ENCODE measurements at places on chromosomes 6 and 20. TPM values are rescaled to one million over a fixed set of nuclear protein-coding genes. Genes with fewer than 3 reads are reported as not detected.

DNA sequence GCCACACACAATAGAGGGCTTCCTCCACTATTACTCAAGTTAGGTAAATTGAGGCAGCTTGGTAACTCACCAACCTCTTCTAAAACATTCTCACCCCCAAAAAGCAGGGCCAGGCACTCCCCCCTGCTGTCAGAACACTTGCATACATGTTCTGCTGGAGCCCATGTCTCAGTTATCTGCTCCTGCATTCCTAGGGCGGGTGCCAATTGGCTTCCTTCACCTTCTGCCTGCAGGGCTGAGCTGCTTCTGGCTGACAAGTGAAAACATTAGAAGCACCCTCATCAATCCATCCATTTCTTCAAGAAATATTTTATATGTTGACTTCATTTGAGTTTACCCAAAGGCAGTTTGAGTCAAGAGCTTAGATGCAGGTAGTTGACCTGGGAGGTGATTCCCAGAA lies 4.5 kb upstream of the ENTPD6 start:
- H3K27ac ChIP-seq, result no peak overlapping the region
- no peak for DNase-seq
- no peaks in the 10 kb centered on the region for H3K36me3 ChIP-seq
- H3K4me3 ChIP-seq, result no peak overlapping the region
- no peaks in the 10 kb centered on the region for H3K4me1 ChIP-seq

GRCh38 chr6:33779290-33779689 lies 9.6 kb downstream of the LEMD2 start:
- DNase-seq, result no peak
- no peak overlapping the region for H3K27ac ChIP-seq
- no peak overlapping the region for H3K4me3 ChIP-seq
- peaks cover 55% of the 10 kb centered on the region for H3K36me3 ChIP-seq
- H3K27me3 ChIP-seq, result no peaks in the 10 kb centered on the region

- H3K4me1 ChIP-seq, result peaks cover 55% of the 10 kb centered on the region
- H3K27me3 ChIP-seq, result no peaks in the 10 kb centered on the region
- DNase-seq, result no peak
- no peaks in the 10 kb centered on the region for H3K36me3 ChIP-seq
- H3K4me3 ChIP-seq, result no peak overlapping the region
- H3K27ac ChIP-seq, result no peak overlapping the region
These were observed 52.0 kb upstream of the THEMIS start for GRCh38 chr6:127952831-127953230.

GRCh38 chr6:169627736-169628607 lies 73.9 kb downstream of the WDR27 start:
- peaks cover 13% of the 10 kb centered on the region for H3K36me3 ChIP-seq
- H3K4me3 ChIP-seq, result no peak overlapping the region
- no peaks in the 10 kb centered on the region for H3K4me1 ChIP-seq
- H3K27ac ChIP-seq, result no peak overlapping the region
- no peaks in the 10 kb centered on the region for H3K27me3 ChIP-seq

DNA sequence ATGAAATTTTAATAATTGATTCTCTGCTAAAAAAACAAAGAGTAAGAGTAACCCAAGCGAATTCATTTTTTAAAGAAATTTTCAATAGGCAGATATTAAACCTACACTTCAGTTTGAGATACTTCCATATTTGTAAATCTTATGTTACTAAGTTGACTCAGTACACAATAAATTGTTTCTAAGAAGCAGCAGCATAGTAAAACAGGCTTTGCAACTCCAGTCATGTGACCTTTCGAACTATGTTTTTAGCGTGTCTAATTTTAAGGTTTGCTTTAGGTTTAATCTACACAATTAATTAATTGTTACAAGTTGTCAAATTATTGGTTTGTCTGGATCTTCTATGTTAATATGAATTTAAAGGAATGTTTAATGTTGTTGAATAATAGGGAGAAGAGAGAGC lies 708.9 kb upstream of the CITED2 start:
- no peaks in the 10 kb centered on the region for H3K36me3 ChIP-seq
- H3K27ac ChIP-seq, result no peak overlapping the region
- H3K27me3 ChIP-seq, result peaks cover 4% of the 10 kb centered on the region
- no peaks in the 10 kb centered on the region for H3K4me1 ChIP-seq

- H3K36me3 ChIP-seq, result no peaks in the 10 kb centered on the region
- no peaks in the 10 kb centered on the region for H3K4me1 ChIP-seq
- no peaks in the 10 kb centered on the region for H3K27me3 ChIP-seq
These were observed 196.6 kb downstream of the UST start for GRCh38 chr6:148943451-148943850.

GRCh38 chr6:157203312-157203744 lies 120.0 kb downstream of the TMEM242 start:
- peaks cover 30% of the 10 kb centered on the region for H3K36me3 ChIP-seq
- no peaks in the 10 kb centered on the region for H3K27me3 ChIP-seq
- DNase-seq, result no peak
- no peak overlapping the region for H3K27ac ChIP-seq
- no peaks in the 10 kb centered on the region for H3K4me1 ChIP-seq
- H3K4me3 ChIP-seq, result no peak overlapping the region

DNA sequence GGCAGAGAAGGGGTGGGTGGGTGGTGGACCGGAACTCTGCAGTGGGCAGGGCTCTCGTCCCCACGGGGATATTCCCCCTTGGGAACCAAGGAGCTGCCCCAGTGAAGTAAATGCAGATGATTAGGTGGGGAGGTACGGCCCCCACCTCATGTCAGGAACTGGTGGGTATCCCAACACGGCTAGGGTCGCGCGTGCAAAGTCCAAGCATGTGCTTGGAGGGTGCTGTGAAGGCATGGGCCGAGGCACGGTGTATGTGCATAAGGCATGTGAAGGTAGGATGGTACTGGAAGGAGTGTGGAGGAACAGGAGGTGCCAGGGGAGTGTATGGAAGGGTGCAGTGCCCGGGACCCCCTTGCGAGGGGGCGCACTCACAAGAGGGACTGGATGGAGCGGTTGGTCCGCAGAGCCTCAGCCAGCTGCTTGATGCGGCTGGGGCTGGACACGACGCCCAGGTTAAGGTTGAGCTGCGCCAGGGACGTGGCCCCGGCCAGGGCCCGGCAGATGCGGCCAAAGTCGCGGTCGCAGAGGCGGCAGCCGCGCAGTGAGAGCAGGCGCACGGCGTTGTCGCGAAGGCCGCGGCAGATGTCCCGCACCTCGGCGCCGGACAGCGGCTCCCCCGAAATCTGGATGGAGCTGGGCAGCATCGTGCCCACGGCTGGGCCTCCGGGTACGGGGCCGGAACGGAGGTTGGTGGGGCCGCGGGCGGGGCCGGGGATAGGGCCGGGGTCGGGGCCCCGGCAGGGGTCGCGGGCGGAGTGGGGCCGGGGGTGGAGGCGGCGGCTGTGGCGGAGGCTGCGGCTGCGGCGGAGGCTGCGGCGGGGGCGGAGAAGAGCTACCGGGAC lies 783 bp downstream of the LRRC73 start:
- H3K27me3 ChIP-seq, result peaks cover 14% of the 10 kb centered on the region
- H3K4me1 ChIP-seq, result peaks cover 12% of the 10 kb centered on the region

DNA sequence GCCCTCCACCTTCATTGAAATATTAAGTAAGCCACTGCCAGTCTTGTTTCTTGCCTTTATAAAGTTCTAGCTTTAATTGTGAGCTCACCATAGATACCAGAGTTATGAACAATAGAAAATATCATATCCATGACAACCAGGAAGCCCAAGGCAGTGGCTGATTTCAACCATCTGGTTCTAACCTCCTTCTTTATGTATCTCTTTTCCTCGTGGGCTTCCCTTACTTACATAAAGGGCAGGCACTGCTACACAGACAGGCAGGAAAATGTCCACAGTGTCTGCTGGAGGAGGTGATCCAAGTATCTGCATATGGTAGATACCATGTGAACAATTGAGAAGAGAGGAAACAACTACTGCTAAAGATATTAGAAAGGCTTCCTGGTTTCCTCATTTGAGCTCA lies 65.2 kb upstream of the PRND start:
- H3K4me1 ChIP-seq, result peaks cover 6% of the 10 kb centered on the region
- no peak overlapping the region for H3K4me3 ChIP-seq
- peaks cover 11% of the 10 kb centered on the region for H3K27me3 ChIP-seq
- DNase-seq, result no peak
- H3K36me3 ChIP-seq, result no peaks in the 10 kb centered on the region
- no peak overlapping the region for H3K27ac ChIP-seq

DNA sequence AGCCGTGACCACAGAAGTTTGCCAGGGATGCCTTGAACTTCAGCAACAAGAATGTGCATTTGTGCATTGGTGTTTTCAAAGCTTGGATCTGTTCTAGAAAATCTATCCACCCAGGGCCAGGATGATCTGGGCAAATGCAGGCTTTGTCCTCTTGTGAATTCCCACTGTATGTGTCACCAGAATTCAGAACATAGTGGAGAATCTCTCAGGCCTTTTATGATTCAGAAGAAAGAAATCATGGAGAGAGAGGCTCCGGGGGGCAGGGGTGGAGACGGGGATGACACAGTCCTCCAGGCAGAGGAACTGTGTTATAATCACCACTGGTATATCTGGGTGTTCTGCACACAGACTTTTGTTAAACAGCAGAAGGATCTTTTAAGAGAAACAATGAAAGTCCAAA lies 304.1 kb downstream of the CDH4 start:
- no peaks in the 10 kb centered on the region for H3K36me3 ChIP-seq
- no peaks in the 10 kb centered on the region for H3K27me3 ChIP-seq
- H3K4me1 ChIP-seq, result no peaks in the 10 kb centered on the region

DNA sequence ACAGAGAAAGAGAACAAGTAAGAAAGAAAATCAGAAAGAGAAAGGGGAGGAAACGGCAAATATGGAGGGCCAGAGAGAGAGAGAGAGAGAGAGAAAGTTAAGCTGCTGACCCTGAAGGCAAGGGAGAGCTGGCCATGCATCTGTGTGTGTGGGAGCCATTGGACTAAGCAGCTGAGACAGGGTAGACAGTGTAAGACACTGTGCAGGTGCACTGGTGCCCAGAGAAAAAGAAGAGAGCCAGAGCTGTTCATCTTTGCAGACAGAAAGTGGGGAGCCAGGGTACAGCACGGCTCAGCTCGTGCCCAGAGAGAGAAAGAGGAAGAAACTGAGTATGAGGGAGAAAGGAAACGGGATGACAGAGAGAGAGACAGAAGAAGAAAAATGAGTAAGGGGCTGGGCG lies 24.2 kb upstream of the ZNF318 start:
- H3K27ac ChIP-seq, result no peak overlapping the region
- H3K36me3 ChIP-seq, result no peaks in the 10 kb centered on the region
- no peaks in the 10 kb centered on the region for H3K27me3 ChIP-seq

GRCh38 chr20:1182106-1182505 lies 2.7 kb downstream of the TMEM74B start:
- H3K4me3 ChIP-seq, result no peak overlapping the region
- peaks cover 24% of the 10 kb centered on the region for H3K27me3 ChIP-seq
- H3K36me3 ChIP-seq, result no peaks in the 10 kb centered on the region
- no peak for DNase-seq
- H3K4me1 ChIP-seq, result peaks cover 6% of the 10 kb centered on the region

GRCh38 chr6:503610-504362 lies 112.2 kb downstream of the IRF4 start:
- peaks cover 3% of the 10 kb centered on the region for H3K36me3 ChIP-seq
- no peak for DNase-seq
- H3K4me3 ChIP-seq, result no peak overlapping the region
- peaks cover 88% of the 10 kb centered on the region for H3K4me1 ChIP-seq

GRCh38 chr6:88741939-88742338 lies 221.5 kb downstream of the RNGTT start:
- peaks cover 34% of the 10 kb centered on the region for H3K36me3 ChIP-seq
- H3K27me3 ChIP-seq, result no peaks in the 10 kb centered on the region
- H3K4me3 ChIP-seq, result no peak overlapping the region
- H3K27ac ChIP-seq, result no peak overlapping the region
- no peaks in the 10 kb centered on the region for H3K4me1 ChIP-seq

DNA sequence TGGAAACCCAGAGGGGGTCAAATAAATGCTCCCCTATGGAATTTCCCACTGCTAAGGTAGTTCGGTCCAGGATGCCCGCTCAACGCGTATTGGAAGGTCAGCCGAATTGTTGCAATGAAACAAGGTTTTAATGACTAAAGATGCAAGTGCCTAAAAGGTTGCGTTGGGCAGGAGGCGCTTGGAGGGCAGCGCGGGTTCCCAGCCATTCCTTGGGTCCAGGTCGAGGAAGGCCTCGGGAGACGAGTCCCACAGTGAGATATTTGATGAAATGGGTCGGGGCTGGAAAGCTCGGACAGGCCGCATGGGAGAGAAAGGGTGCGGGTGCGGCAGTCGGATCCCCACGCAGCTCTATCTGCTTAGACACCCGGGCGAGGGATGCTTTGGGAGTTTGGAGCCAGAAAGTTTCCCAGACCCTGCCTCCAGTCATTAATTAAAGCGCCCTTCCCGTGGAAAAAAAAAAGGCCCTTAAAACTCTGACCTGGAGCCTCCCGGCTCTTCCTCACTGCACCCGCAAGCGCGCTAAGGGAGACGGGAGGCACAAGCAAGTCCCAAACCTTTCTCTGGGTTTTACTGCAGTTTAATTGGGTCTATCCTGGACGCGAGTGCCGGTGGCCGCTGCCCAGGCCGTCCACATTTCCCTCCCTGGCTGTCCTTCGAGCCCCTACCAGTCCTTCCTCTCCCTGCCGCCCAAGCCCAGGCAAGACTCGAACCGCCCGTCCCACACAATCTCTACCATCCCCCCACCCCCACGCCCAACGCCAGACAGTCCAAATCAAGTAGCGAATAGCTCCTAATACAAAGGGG lies 24.2 kb downstream of the TFAP2A start:
- H3K27ac ChIP-seq, result no peak overlapping the region
- no peaks in the 10 kb centered on the region for H3K4me1 ChIP-seq
- H3K27me3 ChIP-seq, result peaks cover 87% of the 10 kb centered on the region
- peaks cover 6% of the 10 kb centered on the region for H3K36me3 ChIP-seq

GRCh38 chr6:100726666-100727065 lies 154.5 kb downstream of the ASCC3 start:
- H3K27ac ChIP-seq, result no peak overlapping the region
- no peaks in the 10 kb centered on the region for H3K27me3 ChIP-seq
- H3K4me1 ChIP-seq, result peaks cover 11% of the 10 kb centered on the region
- no peak overlapping the region for H3K4me3 ChIP-seq
- H3K36me3 ChIP-seq, result peaks cover 24% of the 10 kb centered on the region
- DNase-seq, result no peak

- peaks cover 4% of the 10 kb centered on the region for H3K36me3 ChIP-seq
- DNase-seq, result no peak
- H3K4me3 ChIP-seq, result no peak overlapping the region
- no peaks in the 10 kb centered on the region for H3K4me1 ChIP-seq
- peaks cover 18% of the 10 kb centered on the region for H3K27me3 ChIP-seq
- H3K27ac ChIP-seq, result no peak overlapping the region
These were observed 144.7 kb upstream of the SLC22A23 start for GRCh38 chr6:3601570-3601969.

GRCh38 chr20:37804584-37805566 lies 98.1 kb upstream of the VSTM2L start:
- H3K4me3 ChIP-seq, result no peak overlapping the region
- peaks cover 23% of the 10 kb centered on the region for H3K36me3 ChIP-seq
- no peak for DNase-seq
- H3K27ac ChIP-seq, result no peak overlapping the region
- no peaks in the 10 kb centered on the region for H3K4me1 ChIP-seq

GRCh38 chr6:90362318-90362717 lies 65.7 kb upstream of the BACH2 start:
- H3K27me3 ChIP-seq, result no peaks in the 10 kb centered on the region
- no peak overlapping the region for H3K27ac ChIP-seq
- DNase-seq, result no peak
- peaks cover 4% of the 10 kb centered on the region for H3K4me1 ChIP-seq
- no peak overlapping the region for H3K4me3 ChIP-seq
- no peaks in the 10 kb centered on the region for H3K36me3 ChIP-seq

The NKX2-4 gene
- total RNA-seq, result not detected

The MAS1 gene
- total RNA-seq, result not detected
